ENCODE measurements at places on chromosomes 11 and 22.
A peak's percentile ranks its signal among the peaks of the same experiment; 100 is the strongest.

- DNase-seq, result no peak
These were observed 567.9 kb downstream of the NTM start for GRCh38 chr11:131938351-131938751.

GRCh38 chr11:78419327-78419726 lies 1.7 kb upstream of the GAB2 start:
- peak; percentile 41 for DNase-seq

DNA sequence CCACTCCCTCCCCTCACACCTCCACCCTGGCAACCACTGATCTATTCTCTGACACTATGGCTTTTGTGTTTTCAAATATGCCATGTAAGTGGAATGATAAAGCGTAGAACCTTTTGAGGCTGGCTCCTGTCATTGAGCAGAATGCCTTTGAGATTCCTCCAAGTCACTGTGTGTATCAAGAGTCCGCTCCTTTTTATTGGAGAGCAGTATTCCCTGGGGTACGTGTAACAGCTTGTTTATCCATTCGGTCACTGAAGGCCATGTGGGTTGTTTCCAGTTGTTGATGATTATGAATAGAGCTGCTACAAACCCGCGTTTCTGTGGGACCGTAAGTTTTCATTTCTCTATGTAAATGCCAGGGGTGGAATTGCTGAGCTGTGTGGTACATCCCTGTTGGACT lies 10.3 kb downstream of the TP53I11 start:
- no peak for DNase-seq

- no peak for DNase-seq
These were observed 918 bp upstream of the CAPN5 start for GRCh38 chr11:77065878-77066228.

DNA sequence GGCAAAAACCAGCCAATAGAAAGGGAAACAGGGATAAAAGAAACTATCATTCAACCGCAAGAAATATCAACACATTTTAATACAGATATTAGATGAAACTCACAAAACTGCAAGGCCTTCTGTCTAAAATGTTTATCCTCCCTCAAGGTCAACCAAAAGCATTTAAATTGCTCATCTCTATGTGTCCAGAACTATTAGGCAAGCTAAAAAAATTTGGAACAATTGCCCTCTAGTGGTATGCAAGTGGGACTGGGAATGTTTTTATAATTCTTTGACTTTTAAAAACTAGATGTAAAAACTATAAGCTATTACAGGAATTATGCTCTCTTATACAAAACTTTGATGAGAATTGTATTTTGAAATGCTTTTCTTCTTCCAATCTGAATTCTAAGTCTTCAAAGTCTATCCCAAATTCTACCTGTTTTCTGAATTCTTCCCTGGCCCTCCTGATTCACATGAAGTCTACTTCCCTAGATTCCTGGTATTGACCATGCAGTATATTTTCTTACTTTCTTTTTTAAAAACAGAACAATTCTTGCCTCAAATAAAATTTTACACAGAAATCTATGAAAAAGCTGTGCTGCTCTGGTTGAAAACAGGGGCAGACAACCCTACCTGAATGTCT lies 4.9 kb downstream of the CWC15 start:
- peak; percentile 26 for DNase-seq

GRCh38 chr11:86219311-86220193 lies 25.0 kb upstream of the EED start:
- no peak for DNase-seq

DNA sequence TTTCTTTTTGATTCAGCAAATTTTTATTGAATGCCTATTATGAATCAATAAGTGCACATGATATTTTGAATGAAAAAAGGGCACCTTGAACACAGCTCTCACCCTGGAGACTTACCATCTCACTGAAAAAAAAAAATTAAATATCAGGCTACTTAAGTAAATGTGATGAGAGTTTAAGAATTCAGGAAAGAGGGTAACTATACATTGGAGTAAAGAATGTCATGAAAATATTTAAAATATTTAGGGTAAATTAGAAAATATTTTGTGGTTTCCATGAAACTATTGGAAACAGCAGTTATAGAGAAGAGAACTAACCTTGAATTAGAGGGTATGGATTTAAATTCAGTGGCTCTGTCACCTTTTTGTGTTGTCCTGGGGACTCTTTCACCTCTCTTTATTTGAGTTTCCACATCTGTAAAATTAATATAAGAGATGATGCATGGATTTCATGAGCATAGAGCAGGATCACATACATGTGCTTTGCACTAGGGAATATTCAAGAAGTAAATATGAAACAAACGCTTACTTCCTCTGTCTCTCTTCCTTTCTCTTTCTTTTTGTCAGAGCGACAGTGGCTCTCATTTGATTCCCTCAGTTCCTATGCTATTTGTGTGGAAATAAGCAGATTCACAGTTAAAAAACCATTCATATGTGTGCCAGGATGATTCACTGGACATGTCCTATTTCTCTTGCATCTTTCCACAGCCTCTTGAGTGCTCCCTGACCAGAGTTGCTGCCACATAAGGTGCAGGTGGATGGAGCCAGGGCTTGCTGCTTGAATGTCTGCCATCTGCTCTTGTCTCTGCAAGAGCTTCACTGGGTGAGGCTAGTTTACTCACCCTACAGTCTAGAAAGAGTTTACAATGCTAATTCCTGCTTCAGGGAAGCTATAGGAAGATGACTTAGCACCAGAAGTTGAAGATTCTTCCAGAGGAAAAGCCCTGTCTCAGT lies 533.1 kb downstream of the ETS1 start:
- peak; percentile 8 for DNase-seq

DNA sequence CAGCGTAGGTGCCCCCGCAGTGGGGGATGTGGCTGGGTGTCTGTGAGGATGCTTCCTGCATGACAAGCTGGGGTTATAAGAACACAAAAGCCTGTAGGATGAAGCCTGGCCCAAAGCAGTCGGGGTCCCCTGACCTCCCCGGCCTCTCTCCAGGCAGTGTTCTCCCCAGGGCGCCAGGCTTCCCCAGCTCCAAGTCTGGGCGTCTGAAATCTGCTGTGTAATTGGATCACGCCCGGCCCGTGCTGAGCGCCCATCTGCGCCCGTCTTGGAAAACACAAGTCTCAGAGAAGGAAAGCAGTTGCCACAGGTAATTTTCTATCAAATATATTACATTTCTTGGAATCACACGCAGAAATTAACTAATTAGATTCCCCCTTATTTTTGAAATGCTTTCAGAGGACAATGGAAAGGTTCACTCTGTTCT lies 233.3 kb downstream of the CTTN start:
- no peak for DNase-seq

GRCh38 chr11:106879832-106880546 lies 138.3 kb downstream of the GUCY1A2 start:
- DNase-seq, result no peak

DNA sequence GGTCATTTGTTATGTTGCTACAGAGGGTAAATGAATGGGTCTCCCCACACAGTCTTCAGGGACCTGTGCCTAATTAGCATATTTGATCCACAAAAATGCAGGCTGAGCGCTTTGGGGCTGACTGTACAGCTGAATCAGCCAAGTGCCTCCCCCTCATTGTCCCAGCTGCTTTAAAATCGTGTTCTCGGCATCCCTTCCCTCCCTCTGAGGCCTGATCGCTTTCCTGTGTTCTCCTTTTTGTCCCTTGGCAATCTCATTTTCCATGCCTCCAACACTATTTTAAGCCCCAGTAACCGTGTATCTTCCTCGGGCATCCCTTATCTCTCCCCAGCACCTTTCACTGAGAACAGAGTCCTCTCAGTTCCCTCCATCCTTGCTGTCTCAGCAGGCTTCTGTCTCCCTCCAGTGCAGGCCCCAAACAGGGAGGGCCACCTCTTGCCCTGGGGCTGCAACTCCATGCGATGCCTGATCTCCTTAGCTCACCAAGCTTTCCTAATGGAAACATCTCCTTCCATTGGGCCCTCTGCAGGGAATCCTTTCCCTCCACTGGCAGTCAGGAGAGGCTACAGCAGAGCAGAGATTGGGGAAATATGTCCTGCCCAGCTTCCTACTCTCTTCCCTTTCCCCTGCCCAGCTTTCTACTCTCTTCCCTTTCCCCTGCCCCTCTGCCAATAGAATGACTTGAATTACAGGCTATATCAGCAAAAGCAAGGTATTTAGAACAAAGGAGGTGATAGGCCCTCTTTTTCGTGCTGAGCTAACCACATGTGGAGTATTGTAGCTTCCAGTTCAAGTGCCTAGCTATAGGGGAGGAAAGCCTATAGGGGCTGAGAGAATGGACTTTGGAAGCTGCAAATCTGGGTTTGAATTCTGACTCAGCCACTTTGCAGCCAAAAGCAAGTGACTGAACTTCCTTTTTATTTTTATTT lies 13.8 kb downstream of the UQCR10 start:
- DNase-seq, result peak; percentile 67

GRCh38 chr22:46798366-46799350 lies 36.2 kb downstream of the TBC1D22A start:
- DNase-seq, result peak; percentile 13

GRCh38 chr11:112995423-112996090 lies 34.3 kb downstream of the NCAM1 start:
- DNase-seq, result no peak

DNA sequence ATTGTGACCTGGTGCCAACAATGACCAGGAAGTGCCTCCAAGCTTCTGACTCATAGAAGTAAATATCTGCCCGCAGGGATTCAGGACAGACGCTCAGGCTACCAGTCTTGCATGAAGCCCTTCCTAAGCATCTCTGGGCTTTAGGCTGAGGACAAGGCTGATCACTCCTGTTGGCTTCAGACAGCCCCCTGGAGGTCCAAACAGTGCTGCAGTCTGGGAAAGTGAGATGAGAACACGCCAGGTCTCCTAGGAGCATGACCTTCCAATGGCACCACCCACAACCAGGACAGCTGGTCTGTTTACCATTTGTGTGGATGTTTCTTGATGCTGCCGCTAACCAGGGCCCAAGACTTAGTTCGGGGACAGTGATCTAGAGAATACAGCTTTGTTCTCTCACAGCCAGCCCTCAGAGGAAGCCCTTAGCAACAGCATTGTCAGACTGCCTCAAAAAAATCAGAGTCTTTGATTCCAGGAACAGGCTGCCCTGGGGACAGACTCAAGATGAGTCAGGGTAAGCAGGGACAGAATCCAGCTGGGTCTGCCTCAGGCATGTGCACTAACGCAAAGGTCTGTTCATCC lies 111.2 kb downstream of the ZNF280B start:
- DNase-seq, result no peak

- DNase-seq, result no peak
These were observed 180.0 kb downstream of the WNT11 start for GRCh38 chr11:76026281-76026680.

DNA sequence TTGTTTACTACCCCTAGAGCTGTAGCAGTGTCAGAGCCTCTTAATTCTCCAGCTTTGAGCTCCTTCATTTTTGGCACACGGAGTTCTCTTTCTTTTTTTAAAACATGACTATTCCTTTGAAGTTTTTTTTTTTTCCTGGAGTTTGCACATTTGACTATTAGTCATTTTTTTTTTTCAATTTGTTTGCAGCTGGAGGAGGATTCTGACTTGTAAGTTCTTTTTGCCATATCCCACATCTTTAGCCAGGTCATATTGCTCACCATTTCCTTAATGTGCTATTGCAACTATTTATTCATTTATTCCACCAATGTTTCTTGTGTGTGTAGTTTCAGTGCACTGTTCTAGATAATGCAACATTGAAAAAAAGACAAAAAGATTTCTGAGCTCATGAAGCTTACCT lies 166.3 kb upstream of the ARHGAP20 start:
- DNase-seq, result no peak

DNA sequence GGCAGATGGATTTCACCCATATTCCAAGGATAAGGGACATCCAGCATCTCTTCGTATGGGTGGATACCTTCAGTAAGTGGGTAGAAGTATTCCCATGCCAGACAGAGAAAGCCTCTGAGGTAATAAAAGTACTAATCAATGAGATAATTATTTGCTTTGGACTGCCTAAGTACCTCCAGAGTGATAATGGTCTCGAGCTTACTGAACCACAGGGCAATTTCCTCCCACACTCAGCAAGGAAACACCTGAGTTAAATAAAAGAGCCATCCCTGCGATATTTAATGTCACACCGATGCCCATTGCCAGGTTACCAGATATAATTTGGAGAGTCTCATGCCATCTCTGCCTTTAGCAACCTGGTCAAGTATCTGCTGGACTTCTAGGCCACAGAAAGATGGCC lies 70.6 kb upstream of the MPEG1 start:
- DNase-seq, result no peak

DNA sequence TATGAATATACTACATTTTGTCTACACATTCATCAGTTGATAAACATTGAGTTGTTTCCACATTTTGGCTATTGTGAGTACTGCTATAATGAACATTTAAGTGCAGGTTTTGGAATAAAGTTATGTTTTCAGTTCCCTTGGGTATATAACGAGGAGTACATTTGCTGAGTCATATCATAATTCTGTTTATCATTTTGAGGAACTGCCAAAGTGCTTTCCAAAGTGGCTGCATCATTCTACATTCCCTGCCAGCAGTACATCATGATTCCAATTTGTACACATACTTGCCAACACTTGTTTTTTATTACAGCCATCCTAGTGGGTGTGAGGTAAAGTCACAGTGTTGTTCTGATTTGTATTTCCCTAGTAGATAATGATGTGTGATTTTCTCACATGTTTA lies 1458.6 kb upstream of the TENM4 start:
- DNase-seq, result peak; percentile 5

DNA sequence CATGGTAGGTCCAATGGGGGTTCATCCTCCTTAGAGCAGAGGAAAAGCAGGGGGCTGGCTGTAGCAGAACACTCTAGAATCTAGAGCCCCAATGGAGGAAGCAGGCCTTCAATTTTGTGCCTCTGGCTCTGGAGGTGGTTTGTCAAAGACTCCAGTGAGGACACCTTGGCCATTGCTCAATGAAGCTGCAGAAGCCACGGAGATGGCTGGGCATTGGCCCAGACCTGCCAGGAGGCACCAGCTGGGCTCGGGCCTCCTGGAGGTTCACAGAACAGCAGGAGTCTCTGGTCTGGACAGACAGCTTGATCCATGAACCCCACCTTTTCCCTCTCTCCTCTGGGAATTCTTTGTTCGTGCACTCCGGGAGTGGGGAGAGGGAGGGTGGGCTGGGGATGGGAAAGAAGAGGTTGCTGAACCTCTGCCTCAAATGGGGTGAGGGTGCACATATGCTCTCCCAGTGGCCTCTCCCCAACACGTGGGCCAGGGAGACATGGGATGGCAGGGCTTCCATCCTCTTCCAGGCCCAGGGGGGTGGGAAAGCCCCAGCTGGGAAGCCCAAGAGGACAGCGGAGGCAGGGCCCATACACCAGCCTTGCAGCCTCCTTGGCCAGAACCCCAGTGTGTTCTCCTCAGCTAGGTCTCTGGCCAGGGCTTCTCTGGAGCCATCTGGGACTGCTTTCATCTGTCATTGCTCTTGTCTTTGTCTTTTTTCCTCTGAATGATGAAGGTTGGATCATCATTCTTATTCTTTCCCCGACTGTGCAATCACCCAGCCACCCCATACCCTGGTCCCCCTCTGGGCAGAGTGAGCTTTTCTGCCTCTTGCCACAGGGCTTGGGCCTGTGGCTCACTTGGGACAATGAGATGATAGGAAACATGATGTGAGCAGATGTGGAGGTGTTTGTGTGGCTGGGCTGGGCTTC lies 1019.4 kb downstream of the BRD1 start:
- no peak for DNase-seq

GRCh38 chr11:119085437-119085847 lies 761 bp downstream of the HMBS start:
- DNase-seq, result no peak

All from RWPE1 (cell line).